AG20443 (cell line): ENCODE measurements at places on chromosomes 11 and 22.

DNA sequence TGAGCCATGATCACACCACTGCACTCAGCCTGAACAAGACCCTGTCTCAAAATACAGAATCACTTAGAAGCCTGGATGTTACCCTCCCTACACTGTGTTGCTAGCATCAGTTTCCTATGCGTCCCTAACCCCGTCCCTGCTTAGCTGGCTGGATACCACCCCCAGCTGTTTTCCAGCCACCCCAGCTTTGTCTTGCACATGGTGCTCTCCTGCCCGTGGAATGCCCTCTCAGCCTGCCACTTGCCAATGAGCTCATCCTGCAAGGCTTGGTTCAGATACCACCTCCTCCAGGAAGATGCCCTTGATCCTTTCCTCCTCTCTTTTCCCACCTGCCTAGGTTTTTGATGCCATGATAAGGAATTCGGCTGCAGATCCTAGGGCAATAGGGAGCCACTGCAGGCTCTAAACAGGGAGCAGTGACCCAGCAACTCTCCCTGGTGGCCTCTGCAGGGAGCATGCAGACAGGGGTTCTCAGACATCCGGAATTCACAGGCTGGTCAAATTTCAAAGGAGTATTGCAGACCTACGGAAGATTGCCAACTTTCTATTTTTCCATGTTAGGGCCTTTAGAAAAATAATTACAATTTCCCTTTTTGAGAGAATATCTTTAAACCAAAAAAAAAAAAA, 52.7 kb upstream of the WNT7B start:
- DNase-seq, result no peak

- DNase-seq, result no peak
These were observed 18.7 kb downstream of the ASPHD2 start for GRCh38 chr22:26447584-26448329.

- DNase-seq, result no peak
These were observed 627 bp downstream of the JRKL start for GRCh38 chr11:96390488-96390792.

GRCh38 chr11:65278356-65278755, 16.6 kb downstream of the POLA2 start:
- DNase-seq, result peak; percentile 24

- DNase-seq, result peak; percentile 70
These were observed 8.1 kb downstream of the BCL9L start for GRCh38 chr11:118917481-118918127.
